B cell (primary cell): ENCODE measurements at places on chromosomes 13 and 19. TPM values are rescaled to one million over a fixed set of nuclear protein-coding genes. Genes with fewer than 3 reads are reported as not detected.

The SIN3B gene
- 118 and 131 TPM in 2 replicates for total RNA-seq

GRCh38 chr19:35265900-35266519 lies 2.8 kb upstream of the USF2 start:
- peak; percentile 32 for DNase-seq

- no peak for DNase-seq
These were observed 110.6 kb downstream of the DNAJC3 start for GRCh38 chr13:95787356-95788099.

DNA sequence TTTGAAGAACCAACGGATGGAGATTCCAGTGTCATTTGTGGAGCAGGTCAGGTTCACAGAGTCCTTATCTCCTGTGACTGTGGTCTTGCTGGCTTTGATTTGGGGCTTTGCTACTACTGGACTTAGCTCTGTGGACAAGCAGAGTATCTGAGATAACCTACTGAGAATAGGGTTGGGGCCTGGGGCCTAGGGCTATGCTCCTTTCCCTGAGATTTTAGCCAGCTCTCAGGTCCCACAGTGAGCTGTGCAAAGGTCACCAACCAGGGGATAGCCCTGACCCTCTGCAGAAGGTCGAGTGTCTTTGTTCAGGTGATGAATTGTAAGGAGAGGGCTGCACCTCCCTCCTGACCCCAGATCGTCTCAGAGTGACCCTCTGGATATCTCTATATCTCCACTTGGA lies 9.2 kb downstream of the CEACAM1 start:
- DNase-seq, result no peak

- DNase-seq, result no peak
These were observed 143.4 kb downstream of the DLEU7 start for GRCh38 chr13:50699874-50700663.
